ENCODE measurements at places on chromosomes 2 and 18.

DNA sequence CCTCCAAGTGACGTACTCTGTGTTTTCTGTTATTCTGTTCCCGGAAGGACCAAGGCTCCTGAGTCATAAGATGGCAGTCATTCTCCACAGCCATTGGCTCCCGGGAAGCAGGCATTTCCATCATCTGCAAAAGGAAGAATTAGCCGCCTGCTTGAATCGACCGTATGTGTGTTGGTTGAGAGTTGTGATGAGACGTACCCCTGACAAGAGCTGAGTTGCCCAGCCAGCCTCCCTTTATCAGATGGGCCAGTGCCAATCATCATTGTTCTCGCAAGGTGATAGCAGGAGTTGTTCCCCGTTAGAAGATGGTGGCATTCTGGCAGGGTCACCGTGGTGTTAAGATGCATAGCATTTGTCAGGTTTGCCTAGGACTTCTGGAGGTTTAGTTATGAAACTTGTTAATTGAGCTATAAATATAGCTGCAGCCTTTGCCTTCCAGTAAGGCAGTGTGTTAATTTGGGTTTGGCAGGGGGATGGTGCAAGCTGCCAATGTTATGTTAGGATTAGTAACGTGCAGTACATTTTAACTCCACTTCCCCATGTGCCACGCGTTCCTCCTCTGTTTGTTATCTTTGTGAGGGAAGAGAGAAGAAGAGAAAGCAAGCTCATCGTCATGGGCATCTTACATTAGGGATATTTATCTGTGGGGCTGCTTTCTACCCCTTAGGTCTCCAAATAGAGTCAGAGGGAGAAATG lies 652.7 kb upstream of the FANCL start:
- DNase-seq: no peak

DNA sequence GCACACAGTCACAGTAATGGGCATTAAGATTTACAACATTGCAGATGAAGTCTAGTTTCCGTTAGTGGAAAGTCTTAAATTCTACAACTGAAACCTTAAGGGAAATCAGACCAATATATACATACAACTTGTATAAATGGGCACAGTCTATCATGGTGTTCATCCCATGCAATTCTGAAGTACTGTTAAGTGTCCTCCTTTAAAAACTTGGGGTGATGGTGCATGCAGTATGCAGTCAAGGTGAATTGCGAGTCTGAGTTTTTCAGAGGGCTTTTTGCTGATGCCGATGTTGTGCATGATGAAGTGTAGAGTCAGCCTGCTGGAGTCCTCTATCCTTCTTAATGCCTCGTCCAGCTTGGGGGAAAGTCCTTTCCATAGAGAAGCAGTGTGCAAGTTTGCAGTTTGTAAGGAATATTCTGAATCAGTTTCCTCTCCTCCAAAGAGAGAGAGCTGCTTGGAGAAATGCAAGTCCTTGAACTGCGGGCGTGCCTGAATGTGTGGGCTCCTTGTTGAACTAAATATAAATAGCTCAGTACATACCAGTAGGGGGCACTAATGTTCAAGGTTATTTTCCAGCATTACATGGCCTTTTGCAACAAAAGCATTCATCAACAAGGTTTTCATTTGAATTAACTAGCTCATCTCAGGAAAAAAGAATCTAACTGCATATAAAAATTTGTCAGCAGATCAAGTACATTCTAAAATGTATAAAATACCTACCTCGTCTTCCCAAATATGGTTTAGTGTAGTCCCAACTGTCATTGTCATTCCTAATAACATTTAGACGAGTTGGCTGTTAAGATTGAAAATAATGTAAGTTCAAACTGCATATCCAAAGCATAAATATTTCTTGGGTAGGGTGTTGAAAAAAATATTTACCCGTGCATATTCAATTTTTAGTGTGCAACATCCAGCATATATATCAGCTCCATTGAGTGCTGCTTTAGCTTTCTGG lies 21.3 kb downstream of the HNRNPLL start:
- no peak for DNase-seq

GRCh38 chr2:7203056-7203467 lies 285.9 kb downstream of the RNF144A start:
- peak; percentile 20 for DNase-seq

DNA sequence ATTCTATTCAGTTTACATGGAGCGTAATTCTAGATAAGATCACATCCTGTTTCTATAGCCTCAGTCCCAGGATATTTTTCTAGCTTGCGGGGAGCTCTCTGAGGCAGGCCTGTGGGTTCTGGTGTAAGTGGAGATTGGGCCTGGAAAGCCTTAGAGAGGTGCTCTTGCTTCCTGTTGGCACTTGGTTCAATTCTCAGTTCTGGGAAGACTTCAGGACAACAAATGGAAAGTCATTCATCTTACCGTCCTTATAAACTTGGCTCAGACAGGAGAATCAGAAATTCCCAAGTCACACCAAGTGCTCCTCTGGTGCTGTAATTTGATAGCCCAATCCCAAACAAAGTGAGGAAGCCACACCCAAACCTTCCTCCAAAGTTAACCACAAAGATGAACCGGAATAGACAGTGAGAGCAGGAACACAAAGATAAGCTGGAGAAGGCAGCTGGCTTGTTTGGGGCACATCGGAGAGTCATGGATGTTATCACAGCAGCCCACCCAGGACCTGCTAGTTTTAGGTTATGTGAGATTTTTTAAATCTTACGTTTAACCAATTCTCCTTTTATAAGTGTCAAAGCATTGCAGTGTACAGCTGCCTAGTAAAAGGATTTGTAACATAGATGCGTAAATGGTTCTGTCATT lies 144.3 kb upstream of the MAP3K20 start:
- no peak for DNase-seq
